ENCODE measurements at places on chromosomes 16 and 17.

- DNase-seq: no peak
These were observed 13.8 kb upstream of the SP2 start for GRCh38 chr17:47882247-47882646.

DNA sequence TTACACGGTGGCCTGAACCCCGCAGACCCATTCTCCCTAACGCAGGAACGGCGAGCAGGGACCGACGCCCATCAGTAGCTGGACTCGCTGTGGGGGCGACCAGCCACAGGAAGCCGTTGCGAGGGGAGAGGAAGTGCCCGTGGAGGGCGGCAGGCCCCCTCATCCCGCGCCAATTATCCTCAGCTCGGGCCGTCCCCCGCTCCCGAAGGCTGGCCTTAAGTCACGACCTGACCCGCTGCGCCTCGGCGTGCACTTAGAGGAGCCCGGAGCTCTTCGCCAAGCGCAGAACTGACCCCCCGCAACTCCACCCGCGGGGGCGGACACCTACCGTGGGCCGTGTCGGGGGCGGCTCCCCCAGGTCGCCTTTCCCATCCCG is 401 bp downstream of the ARL16 start:
- no peak for DNase-seq

DNA sequence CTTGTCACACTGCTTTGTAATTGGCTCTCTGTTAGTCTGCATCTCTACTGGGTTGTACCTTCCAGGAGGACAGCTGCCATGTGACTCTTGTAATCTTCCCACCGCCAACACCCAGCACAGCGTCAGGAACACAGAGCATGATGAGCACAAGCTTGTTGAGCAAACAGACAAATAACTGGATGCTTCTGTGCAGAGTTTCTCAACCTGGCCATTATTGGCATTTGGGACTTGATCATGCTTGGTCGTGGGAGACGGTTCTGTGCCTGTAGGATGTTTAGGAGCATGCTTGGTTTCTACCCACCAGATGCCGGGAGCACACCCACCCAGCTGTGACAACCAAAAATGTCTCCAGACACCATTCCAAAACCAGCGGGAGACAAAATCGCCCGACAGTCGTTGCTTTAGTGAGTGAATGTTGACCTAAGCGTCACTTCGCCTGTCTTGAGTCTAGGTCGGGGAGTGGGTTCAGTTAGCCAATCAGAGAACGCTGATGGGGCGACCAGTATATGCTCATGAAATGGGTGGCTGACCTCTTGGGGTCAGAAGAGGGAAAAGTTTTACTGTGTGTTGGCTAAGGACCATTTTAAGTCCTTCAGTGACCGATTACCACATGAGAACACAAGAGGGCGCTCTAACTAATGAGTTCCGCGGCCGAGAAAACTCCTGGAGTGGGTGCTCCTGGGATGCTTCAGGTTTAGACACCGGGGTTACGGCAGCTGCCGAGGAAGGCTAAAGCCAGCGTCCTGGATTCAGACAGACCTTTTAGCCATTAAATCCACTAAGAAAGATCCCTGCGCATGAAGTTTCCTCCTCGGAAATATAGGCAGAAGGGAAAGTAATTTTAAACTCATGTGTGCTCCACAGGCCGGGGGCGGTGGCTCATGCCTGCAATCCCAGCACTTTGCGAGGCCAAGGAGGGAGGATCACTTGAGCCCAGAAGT is 57.8 kb upstream of the TEX2 start:
- DNase-seq: peak; percentile 64

- no peak for DNase-seq
These were observed 7.3 kb downstream of the MAPK8IP3 start for GRCh38 chr16:1713331-1713730.

DNA sequence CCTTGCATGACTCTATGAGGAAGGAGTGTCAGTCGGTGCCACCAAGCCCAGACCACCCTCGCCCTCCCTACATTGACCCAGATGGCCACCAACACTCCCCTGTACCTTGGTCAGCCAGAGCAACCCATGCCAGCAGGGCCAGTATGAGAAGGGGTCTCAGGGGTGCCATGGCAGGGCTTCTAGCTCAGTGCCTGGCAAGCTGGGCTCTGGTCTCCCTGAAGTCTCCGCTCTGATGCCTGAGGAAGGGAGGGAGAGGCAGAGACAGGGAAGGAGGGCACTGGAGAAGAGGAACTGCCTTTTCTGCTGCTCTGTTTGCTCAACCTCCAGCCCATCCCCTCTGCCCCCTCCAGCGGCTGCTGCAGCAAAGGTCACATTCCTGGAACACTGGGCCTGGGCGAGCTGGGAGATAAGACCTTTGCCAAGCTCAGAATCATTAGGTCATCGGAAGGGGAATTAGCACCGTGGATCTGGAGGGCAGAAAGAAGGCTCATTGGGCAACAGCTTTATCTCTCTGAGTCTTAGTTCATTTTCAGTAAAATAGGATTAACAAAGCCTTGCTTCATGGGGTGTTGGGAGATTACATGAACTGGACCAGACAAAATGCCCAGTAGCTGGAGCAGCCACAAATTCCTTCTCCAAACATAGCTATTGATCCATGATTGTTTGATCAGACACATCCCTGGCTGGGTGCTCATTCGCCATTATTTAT is at the start of gene VTN:
Gene VTN (minus strand): TSS at position 273 of the 709 bp plus-strand sequence. CDS start 104 bp downstream, at position 169.
- DNase-seq: peak; percentile 66

DNA sequence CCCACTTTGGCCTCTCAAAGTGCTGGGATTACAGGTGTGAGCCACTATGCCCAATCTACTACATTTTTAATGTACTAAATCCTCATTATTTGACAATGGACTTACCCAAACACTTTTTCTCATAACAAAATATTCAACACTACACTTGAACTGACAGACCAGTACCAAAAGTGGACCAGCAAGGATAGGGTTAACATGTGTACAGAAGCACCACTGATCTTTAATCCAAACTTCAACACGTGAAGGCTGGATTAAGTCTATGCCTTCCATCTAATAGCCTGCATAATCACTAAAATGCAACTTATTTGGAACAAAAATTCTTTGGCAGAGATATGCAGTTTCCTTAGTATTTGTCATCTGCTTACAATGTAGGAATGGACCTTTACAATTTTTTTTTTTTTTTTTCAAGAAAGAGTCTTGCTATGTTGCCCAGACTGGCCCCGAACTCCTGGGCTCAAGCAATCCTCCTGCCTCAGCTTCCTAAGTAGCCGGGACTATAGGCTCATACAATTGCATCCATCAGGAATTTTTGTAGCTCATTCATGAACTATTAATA is 60.0 kb upstream of the BCAR1 start:
- no peak for DNase-seq

DNA sequence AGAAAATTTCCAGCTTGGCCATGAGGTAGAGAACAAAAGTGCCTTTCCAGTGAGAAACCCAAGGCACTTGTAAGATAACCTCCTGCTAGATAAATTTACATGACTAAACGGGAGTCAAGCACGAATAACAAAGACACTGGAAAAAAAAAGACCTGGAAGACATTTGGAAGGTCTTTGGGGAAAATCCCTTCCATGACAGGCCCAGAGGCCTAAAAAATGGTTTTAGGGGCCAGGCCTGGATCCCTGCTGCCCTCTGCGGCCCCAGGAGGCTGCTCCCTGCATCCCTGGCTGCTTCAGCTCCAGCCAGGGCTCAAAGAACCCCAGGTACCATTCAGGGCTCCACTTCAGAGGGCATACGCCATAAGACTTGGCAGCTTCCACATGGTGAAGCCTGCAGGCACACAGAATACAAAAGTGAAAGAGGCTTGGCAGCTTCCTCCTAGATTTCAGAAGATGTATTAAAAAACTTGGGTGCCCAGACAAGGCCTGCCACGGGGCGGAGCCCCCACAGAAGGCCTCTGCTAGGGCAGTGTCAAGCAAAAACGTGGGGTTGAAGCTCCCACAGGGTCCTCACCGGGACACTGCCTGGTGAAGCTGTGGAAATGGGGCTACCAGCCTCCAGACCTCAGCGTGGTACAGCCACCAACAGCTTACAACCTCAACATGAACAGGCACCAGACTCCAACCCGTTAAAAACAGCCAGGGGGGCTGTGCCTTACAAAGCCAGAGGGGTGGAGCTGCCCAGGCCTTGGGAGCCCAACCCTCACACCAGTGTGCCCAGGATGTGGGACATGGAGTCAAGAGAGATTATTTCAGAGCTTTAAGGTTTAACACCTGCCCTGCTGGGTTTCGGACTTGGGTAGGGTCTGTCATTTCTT is 77.1 kb downstream of the SDK2 start:
- DNase-seq: no peak

GRCh38 chr17:2594722-2595599 is 1.5 kb downstream of the PAFAH1B1 start:
- no peak for DNase-seq

DNA sequence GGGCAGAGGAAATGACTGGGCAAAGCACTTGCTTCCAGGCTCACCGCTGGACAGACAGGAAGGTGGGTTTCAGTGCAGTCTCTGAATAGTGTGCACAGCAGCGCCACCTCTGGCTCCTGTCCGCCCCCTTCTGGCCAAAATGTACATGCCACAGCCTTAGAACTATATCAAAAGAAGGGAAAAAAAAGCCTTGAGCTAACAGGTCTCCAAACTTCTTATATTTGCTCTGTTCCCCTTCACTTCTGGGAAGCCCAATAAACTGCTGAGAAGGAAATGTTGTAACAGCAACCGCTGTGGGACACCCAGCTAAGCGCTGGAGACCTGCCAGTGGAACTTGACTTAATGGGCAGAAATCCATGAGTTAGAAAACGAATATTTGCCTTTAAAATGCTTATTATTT is 17.5 kb downstream of the COG7 start:
- peak; percentile 42 for DNase-seq

DNA sequence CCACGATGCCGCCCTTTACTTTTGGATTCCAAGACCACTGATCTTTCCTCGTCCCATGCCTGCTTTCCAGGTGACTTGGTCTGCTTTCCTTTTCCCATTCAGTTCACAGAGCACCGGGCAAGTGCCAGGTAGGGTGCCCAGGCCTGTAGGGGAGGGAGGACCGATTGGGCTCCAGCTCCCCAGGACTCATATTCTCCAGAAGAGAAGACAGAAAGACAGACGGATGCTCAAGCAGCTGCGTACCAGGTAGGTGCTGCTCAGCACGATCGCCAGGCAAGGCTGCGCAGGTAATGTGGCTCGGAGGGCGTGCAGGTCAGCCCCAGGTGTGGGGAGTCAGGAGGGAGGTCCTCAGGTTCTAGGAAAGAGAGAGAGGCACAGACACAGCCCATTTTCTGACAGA is 67.5 kb upstream of the ZNF423 start:
- DNase-seq: no peak

DNA sequence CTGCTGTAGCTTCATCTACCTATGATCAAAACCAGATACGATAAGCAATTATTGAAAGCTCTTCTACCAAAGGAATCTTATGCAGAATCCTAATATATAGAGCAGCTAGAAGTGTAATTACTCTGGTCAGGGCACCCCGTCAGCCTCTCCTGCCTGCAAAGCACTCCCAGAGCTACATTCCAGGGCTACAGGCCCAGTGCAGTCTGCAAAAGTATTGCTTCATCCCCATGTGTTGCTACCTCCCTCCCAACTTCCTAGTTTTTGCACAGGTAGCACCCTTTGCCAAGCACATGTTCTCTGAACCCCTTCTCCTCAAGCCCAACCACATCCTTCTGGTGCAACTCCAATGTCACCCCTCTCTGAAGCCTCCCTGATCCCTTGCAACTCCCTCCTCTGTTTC is 7.0 kb downstream of the CES5A start:
- no peak for DNase-seq

DNA sequence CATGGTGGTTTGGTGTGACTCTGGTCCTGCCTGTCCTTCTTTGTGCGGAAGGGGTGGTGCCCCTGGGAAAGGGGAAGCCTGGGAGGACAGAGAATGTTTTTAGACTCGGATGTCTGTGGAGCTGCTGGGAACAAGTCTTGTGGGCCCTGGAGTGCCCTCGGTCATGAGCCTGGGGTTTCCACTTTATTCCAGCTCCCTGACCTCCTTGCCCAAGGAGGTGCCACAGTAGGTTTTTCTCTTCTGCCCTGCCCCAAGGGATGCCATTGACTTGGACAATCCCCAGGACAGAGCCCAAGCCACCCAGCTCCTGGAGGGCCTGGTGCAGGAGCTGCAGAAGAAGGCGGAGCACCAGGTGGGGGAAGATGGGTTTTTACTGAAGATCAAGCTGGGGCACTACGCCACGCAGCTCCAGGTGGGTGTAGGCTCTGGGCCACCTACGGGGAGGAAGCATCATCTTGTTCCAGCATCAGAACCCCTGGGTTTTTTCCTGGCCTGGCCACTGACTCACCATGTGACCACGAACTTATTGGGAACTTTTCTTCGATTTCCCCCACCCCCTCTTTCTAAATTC is 1.4 kb downstream of the STAT5A start:
- DNase-seq: no peak

GRCh38 chr16:65531475-65531874 is 409.6 kb upstream of the CDH11 start:
- DNase-seq: no peak

DNA sequence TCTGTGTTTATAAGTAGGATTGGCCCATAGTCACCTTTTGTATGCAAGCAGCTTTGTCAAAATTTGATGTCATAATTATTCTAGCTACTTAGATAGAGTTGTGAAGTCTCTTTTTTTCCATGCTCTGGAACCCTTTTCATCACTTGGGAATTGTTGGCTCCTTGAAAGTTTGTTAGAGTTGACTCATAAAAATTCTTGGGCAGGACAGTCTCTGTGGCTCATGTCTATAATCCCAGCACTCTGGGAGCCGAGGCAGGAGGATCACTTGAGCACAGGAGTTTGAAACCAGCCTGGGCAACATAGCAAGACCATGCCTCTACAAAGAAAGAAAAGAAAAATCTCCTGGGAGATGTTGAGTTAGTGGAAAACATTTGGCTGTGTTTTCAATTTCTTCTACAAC is 45.7 kb upstream of the MRC2 start:
- DNase-seq: no peak

DNA sequence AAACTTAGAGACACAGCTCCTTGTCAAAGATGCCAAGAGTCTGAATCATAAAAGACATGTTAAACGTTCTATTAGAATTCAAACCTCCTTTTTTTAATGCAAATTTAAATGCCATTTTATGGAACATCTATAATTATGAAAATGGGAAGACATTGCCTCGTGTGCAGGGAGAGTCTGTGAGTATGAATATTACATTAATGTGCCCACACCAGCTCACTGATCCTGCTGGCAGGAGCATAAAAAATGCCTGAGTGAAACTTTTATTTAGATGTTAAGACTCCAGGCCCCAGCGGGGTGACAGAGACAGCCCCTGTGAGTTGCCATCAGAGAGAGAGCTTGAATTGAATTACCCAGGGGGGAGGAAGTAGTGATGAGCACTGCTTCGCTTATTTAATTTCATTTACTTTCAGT is 84.8 kb downstream of the SNX11 start:
- no peak for DNase-seq

- no peak for DNase-seq
These were observed 62.1 kb upstream of the MYOCD start for GRCh38 chr17:12603566-12603965.

DNA sequence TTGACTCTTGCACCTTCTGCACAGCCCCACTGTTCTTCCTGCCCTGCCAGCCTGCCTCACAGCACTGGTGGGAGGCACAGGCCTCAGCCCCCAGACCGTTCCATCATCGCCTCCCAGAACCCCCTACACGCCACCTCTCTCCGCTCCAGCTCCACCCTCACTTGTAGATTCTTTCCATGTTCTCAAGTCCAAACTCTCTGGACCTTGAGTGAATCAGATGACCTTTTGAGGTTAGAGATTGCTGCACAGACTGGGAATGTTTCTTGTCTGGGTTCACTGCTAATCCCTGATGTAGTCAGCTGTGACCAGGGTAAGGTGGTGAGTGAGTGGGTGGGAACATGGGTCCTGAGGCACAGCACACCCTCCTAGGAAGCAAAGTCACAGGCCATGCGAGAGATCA is 272.4 kb downstream of the IRF8 start:
- no peak for DNase-seq

Data from heart left ventricle (tissue), 16 donors.